Vagina (tissue), 2 donors: ENCODE measurements at places on chromosomes 6 and 20. TPM values are rescaled to one million over a fixed set of nuclear protein-coding genes. Genes with fewer than 3 reads are reported as not detected.
A peak's percentile ranks its signal among the peaks of the same experiment; 100 is the strongest.

DNA sequence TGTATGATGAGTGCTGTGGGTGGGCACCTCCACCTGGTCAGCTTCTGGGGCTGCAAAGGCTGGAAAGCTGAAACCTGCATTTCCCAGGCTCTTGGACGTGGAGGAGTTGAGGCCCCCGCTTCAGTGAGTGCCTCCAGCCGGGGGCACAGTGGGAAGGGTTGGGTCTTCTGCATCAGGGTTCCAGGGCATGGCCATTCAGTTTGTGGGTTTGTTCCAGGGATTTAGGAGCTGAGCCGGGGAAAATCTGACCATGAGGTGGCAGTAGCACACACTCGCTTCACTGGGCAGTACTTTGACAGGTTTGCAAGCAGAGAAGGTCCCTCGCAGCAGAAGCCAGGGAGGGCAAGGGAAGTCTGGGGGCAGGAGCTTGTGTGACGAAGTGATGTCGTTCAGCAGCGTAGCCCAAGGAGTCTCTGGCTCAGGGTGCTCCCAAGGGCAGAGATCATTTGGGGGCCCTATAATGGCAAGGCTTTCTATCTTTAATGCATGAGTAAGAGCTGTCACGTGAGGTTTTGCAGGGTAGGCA lies 69.5 kb upstream of the SULF2 start:
- H3K27me3 ChIP-seq, result no peaks in the 10 kb centered on the region
- H3K4me1 ChIP-seq, result peaks cover 23% of the 10 kb centered on the region
- no peak overlapping the region for H3K27ac ChIP-seq
- no peaks in the 10 kb centered on the region for H3K36me3 ChIP-seq

DNA sequence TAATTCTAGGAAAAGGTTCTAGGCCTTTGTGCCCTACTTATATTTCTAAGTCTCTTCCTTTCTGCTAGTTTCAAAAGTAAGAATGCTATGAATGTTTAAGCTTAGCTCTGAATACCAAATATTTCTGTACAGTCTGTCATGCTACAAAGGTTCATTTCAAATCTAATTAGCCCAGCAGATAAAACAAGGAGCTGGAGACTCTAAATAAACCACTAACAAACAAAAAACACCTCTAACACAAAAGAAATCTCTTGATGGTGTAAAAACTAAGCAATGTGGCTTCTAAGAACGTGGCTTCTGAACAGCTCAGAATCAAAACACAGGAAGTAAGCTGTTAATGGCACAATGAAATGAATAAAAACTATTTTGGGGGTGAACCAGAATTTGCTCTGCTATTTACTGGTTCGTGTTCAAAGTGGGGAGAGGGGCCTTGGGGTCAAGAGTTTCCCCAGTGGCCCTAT lies 198.3 kb downstream of the BCAS1 start:
- no peak overlapping the region for H3K4me3 ChIP-seq
- no peaks in the 10 kb centered on the region for H3K36me3 ChIP-seq
- no peak overlapping the region for H3K27ac ChIP-seq

Gene KIAA1755
- 2.7 TPM for total RNA-seq

DNA sequence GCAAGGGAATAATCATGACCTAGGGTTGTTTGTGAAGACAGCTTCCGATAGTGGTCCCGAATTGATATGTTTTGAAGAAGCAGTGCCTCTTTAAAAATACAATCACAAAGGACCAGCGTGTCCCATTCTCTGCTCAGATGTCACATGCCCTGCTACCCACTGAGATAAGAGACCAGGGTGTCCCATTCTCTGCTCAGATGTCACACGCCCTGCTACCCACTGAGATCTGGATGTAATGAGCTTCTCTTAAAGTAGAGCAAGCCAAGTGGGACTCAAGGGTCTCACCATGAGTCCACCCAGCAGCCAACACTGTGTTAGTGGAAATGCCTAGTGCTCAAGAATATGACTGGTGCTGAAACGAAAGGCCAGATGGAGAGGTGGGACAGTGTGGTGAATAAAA lies 22.2 kb downstream of the RIN2 start:
- no peak overlapping the region for H3K27ac ChIP-seq
- no peaks in the 10 kb centered on the region for H3K27me3 ChIP-seq
- H3K4me3 ChIP-seq, result no peak overlapping the region
- no peaks in the 10 kb centered on the region for H3K36me3 ChIP-seq

- no peak overlapping the region for H3K27ac ChIP-seq
- no peaks in the 10 kb centered on the region for H3K36me3 ChIP-seq
- no peaks in the 10 kb centered on the region for H3K4me1 ChIP-seq
- DNase-seq, result no peak
- H3K4me3 ChIP-seq, result no peak overlapping the region
These were observed 7.5 kb downstream of the BEND6 start for GRCh38 chr6:56962441-56962840.

DNA sequence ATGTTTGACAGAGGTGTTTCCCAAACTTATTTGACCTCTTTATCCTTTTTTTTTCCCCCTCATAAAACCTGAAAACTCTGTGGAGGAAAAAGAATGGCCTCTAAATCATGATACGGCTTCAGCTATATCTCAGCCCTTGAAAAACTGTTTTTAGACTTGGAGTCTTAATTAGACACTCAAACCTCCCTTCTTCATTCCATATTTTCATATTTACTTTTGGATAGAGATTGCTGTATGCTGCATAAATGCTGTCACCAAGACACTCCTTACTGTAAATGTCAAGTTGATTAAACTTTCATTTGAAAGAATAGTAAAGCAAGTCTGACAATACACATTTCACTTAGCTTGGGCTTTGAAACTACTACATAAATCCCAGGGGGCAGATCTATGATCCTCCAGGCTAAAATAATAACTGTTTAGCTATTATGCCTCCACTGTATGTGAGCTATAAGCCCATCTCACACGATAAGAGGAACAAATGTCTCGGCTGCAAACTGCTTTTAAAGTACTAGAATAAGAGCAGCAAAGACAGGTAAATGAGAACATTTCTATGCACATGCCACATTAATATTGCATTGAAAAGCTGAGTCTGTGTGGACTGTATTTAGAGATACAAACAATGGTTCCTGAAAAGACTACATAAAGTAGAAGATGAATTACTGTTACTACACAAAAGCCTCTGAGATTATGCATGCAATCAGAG lies 141.3 kb upstream of the HMGN3 start:
- no peak overlapping the region for H3K4me3 ChIP-seq
- H3K36me3 ChIP-seq, result no peaks in the 10 kb centered on the region
- no peaks in the 10 kb centered on the region for H3K27me3 ChIP-seq
- no peak overlapping the region for H3K27ac ChIP-seq

- H3K27me3 ChIP-seq, result no peaks in the 10 kb centered on the region
- no peaks in the 10 kb centered on the region for H3K36me3 ChIP-seq
- no peak overlapping the region for H3K27ac ChIP-seq
- no peak overlapping the region for H3K4me3 ChIP-seq
These were observed 3.3 kb downstream of the ATP5F1E start for GRCh38 chr20:59028812-59029211.

GRCh38 chr6:127146932-127147331 lies 28.5 kb downstream of the RSPO3 start:
- H3K4me1 ChIP-seq, result peaks cover 10% of the 10 kb centered on the region
- no peak overlapping the region for H3K27ac ChIP-seq
- DNase-seq, result no peak
- H3K27me3 ChIP-seq, result no peaks in the 10 kb centered on the region
- no peaks in the 10 kb centered on the region for H3K36me3 ChIP-seq

GRCh38 chr6:169397684-169398083 lies 144.0 kb upstream of the THBS2 start:
- H3K4me3 ChIP-seq, result no peak overlapping the region
- peak; percentile 58 for DNase-seq
- H3K27ac ChIP-seq, result peak overlapping the region; percentile 66
- H3K36me3 ChIP-seq, result no peaks in the 10 kb centered on the region

Gene DEFB127
- not detected for total RNA-seq

- no peak for DNase-seq
- no peaks in the 10 kb centered on the region for H3K36me3 ChIP-seq
- no peaks in the 10 kb centered on the region for H3K4me1 ChIP-seq
- H3K4me3 ChIP-seq, result no peak overlapping the region
- H3K27ac ChIP-seq, result no peak overlapping the region
These were observed 625.7 kb downstream of the TFAP2A start for GRCh38 chr6:9789201-9789600.

Gene NTSR1
- 0.49 TPM for total RNA-seq

DNA sequence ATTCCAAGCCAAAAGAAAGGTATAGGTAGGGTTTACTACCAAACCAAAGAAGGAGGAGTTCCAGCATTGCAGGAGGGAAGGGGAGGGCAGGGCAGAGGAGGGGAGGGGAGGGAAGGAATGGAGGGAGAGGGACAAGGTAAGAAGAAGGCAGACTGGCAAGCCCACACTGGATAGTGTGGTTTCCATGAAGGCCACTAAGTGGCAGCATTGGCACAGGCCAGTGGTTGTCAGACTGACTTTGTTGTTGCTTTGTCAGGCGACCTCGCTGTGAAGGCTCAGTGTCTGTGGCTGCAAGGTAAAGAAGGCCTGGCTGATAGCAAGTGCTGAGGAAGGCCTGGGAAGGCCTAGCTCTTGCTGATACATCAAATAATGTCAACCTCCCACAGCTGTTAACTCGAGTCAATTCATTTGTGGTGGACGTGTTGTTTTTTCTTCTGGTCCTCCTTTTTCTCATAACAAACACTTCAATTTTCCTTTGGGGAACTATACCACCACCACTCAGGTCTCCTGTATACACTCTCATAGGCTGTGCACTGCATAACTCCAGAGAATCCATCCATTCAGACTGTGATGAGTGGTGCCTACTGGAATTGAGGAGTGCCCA lies 7.7 kb upstream of the ZNF334 start:
- H3K4me3 ChIP-seq, result no peak overlapping the region
- no peaks in the 10 kb centered on the region for H3K27me3 ChIP-seq

Gene WFDC10A
- total RNA-seq, result not detected

DNA sequence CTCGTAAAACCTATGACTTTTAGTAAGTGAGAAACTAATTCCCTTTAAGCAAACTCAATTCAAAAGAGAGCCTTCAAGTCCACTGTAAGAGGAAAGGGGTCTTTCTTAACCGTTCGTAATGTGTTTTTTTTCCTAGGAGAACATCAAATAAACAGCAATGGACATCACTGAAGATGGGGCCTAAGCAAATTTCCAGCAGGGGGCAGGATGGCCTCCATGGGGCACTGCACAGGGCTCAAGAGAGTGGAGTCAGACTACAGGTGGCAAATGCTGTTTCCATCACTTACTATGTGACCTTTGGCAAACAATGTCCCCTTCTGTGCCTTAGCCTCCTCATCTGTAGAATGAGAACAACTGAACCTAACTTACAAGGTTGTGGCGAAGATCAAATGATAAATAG lies 88.7 kb downstream of the ARHGAP18 start:
- no peak overlapping the region for H3K27ac ChIP-seq
- no peaks in the 10 kb centered on the region for H3K27me3 ChIP-seq
- H3K36me3 ChIP-seq, result no peaks in the 10 kb centered on the region
- no peak overlapping the region for H3K4me3 ChIP-seq
- no peaks in the 10 kb centered on the region for H3K4me1 ChIP-seq

DNA sequence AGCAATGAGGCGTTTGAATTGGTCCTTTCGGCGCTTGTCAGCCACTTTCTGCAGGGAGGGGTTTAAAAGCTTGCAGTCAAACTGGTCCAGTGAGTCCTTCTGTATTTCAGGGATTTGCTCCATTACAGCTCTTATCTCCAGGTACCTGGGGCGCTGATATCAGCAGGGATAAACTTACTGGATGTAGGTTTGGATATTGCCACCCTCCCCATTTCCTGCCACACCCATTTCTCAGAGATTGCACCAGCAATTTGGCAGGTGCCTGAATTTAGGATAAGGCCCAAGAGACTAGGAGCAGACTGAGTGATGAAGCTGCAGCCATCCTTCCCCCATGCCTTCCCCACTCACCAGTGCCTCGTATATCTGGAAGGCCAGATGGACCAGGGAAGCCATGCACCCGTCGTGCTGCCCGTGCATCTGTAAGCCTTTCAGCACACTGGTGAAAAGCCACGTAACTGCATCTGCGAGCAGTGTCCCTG lies 7.6 kb downstream of the POLR1C start:
- H3K4me1 ChIP-seq, result no peaks in the 10 kb centered on the region
- H3K36me3 ChIP-seq, result no peaks in the 10 kb centered on the region
- H3K4me3 ChIP-seq, result no peak overlapping the region
- no peaks in the 10 kb centered on the region for H3K27me3 ChIP-seq
- DNase-seq, result no peak

DNA sequence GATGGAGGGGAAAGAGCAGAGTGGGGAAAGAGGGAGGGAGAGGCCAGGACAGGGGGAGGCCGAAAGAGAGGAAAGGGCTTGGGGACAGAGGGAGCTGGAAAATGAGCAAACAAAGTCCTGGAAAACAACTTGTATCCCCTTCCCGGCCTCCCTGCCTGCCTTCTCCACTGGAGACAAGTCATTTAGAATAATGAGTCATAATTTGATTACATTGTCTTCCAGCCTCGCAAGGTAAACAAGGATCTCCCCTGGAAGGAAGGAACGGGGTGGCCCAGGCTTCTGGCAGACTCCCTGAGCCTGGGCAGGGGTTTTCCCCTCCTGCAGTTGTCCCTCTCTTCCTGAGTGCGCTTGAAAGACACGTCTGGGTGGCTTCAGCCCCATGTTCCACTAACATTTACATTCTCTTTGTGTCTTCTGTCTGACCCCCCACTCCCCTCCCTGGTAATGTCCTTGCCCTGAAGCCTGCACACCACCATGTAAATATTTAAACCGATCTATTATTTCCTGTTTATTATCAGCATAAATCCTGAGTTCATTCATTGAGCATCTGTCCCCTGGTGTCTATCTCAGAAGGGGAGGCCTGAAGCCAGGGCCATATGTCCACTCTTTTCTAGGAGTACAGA lies 12.1 kb upstream of the MRPS18A start:
- no peaks in the 10 kb centered on the region for H3K27me3 ChIP-seq
- no peak for DNase-seq
- H3K36me3 ChIP-seq, result no peaks in the 10 kb centered on the region
- peak overlapping the region; percentile 21 for H3K27ac ChIP-seq

GRCh38 chr20:62517168-62517567 lies 41.4 kb upstream of the GATA5 start:
- H3K4me3 ChIP-seq, result no peak overlapping the region
- H3K27me3 ChIP-seq, result no peaks in the 10 kb centered on the region
- no peaks in the 10 kb centered on the region for H3K4me1 ChIP-seq
- H3K36me3 ChIP-seq, result no peaks in the 10 kb centered on the region

DNA sequence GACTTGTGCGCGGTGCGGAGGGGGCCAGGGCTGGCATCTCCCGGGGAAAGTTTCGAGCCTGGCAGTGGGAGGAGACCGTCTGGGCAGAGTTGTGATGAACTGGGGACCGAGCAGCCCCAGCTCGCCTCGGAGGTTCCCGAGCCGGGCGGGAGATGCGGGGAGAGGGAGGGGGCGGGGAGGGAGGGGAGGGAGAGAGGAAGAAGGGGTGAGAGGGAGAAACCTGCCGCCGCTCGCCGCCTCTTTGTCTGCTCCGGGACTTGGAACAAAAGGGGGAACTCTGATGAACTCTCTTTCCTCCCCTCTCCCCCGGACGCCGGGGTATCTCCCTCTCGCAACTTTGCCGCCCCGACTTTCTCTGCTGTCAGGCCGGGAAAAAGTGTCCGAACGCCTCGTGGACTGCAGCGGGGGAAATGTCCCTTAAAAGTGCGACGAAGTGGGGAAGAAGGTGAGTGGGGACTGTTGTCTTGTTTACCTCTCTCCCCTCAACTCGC lies 72.7 kb downstream of the SOX4 start:
- H3K27ac ChIP-seq, result peak overlapping the region; percentile 54
- H3K4me1 ChIP-seq, result peaks cover 26% of the 10 kb centered on the region
- no peak for DNase-seq

DNA sequence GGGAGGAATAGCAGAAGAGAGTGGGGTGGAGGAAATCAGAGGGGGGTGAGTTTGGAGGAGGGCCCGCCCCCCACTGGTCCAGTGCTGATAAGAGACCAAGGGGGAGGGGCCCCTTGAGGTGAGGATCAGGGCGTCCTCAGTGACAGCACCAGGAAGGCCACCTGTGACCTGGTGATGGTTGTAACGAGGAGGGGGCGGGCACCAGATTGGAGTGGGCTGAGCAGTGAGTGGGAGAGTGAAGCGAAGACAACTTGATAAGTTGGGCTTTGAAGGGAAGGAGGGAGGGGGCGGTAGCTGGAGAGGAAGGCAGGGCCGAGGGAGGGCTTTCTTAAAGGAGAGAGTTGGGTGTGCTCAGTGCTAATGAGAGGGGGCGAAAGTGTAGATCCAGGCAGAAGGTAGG lies 30.7 kb downstream of the CDH22 start:
- no peak for DNase-seq
- H3K4me3 ChIP-seq, result no peak overlapping the region
